ENCODE measurements at places on chromosomes 1 and 21. TPM values are rescaled to one million over a fixed set of nuclear protein-coding genes. Genes with fewer than 3 reads are reported as not detected.

GRCh38 chr1:24139841-24140425 lies 3.0 kb downstream of the IL22RA1 start:
- DNase-seq = no peak

DNA sequence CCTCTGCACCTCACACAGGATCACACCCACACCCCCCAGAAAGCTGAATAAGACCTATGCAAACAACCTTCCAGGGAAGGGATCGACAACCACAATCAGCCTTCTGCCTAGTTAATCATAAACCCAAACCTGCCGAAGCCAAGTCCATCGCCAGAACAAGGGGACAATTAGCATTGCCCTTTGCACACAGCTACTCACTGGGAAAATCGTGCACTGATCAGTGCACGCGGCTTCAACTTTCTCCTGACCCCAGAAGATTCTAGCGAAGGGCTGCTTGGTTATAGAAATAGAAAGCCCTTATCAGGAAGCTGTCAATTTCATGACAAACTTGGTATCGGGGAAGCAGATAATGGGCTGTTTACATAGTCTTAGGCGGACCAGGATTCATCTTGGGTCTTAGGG lies 29.5 kb downstream of the RUNX1 start:
- no peak for DNase-seq

GRCh38 chr1:40606978-40607377 lies 58.5 kb downstream of the RIMS3 start:
- no peak for DNase-seq

GRCh38 chr1:74684301-74684700 lies 10.7 kb upstream of the ERICH3 start:
- no peak for DNase-seq

DNA sequence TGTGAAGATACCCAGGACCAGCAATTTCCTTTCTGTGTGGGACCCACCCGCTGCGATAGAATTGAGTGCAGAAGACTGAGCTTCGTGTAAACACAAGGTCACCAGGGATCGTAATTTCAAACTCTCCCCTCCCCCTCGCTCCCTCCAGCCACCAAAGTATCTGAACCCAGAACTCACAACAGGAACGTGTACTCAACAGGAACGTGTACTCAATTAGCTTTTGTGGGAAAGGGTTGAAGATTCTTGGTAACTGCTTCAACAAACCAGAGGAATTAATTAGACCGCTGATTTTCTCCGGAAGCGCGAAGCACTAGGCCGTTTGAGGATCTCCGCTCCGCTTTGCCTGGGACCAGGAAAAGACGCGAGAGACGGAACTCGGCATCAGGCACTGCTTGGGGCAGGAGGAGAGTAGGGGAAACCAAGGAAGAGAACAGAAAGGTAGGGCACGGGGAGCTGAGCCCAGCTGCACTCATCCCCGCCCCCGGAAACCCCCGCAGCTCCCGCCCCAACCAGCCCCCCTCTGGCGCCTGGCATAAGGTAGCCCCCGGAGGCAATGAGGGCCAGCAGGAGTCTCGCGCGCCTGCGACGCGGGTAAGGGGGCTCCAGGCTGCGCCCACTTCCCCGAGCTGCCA lies 453 bp downstream of the DRAM2 start:
- DNase-seq = no peak

- no peak for DNase-seq
Measured at GRCh38 chr21:43785134-43785533, 4.2 kb upstream of the RRP1 start.

The MX2 gene
- total RNA-seq = 2.0 TPM

The DNAJC8 gene
- 60.3 TPM for total RNA-seq

The MTMR11 gene
- total RNA-seq = 21.0 TPM

The OR14K1 gene
- total RNA-seq = not detected
